ENCODE measurements at places on chromosomes 16 and 17. TPM values are rescaled to one million over a fixed set of nuclear protein-coding genes. Genes with fewer than 3 reads are reported as not detected.

GRCh38 chr16:66354034-66354909, 12.2 kb upstream of the CDH5 start:
- H3K36me3 ChIP-seq = no peaks in the 10 kb centered on the region
- no peak overlapping the region for H3K27ac ChIP-seq
- no peak overlapping the region for H3K4me3 ChIP-seq
- no peak for DNase-seq
- H3K27me3 ChIP-seq = no peaks in the 10 kb centered on the region

DNA sequence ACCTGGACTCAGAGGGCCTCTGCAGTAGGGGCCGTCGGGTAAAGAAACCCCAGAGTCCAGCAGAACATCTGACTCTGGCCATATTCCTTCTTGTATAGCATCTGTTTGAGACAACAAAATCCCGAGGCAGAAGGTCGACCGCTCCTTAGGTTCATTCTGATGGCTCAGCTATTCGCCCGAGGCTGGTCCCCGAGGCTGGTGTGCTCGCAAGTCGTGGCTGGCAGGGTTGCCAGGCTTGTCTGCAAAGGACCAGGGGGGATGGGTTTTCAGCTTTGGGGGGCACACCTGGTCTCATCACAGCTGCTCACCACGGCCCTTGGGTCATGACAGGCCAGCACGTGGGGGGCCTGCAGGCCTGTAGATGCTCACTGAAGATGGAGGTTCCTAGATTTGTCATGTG, 119.1 kb downstream of the BANP start:
- H3K4me1 ChIP-seq = peaks cover 5% of the 10 kb centered on the region
- no peaks in the 10 kb centered on the region for H3K27me3 ChIP-seq
- no peaks in the 10 kb centered on the region for H3K36me3 ChIP-seq
- no peak for DNase-seq

- peaks cover 18% of the 10 kb centered on the region for H3K36me3 ChIP-seq
- DNase-seq = no peak
- H3K27me3 ChIP-seq = no peaks in the 10 kb centered on the region
- H3K4me1 ChIP-seq = peaks cover 44% of the 10 kb centered on the region
- peak overlapping the region; percentile 98 for H3K4me3 ChIP-seq
- H3K27ac ChIP-seq = no peak overlapping the region
Observed at GRCh38 chr16:379961-380761, 1.6 kb downstream of the PGAP6 start.

- DNase-seq = no peak
- no peaks in the 10 kb centered on the region for H3K36me3 ChIP-seq
- peak overlapping the region; percentile 86 for H3K27ac ChIP-seq
Observed at GRCh38 chr17:83079766-83080578, 563 bp downstream of the METRNL start.

- no peak for DNase-seq
- H3K4me3 ChIP-seq = peak within 1 kb of the TSS; percentile 64
- no peaks in the 10 kb centered on the region for H3K27me3 ChIP-seq
- H3K4me1 ChIP-seq = peaks cover 20% of the 10 kb centered on the region
Observed at GRCh38 chr17:50507871-50508572, at the start of gene MYCBPAP. MYCBPAP (plus strand) TSS chr17:50508439; CDS start chr17:50508675, 236 bp downstream.

GRCh38 chr17:55664287-55664686, 58.4 kb downstream of the TMEM100 start:
- no peak overlapping the region for H3K4me3 ChIP-seq
- no peaks in the 10 kb centered on the region for H3K27me3 ChIP-seq
- H3K36me3 ChIP-seq = no peaks in the 10 kb centered on the region
- H3K27ac ChIP-seq = no peak overlapping the region
- DNase-seq = no peak

GRCh38 chr17:44608727-44609435, 47.4 kb upstream of the MEIOC start:
- no peaks in the 10 kb centered on the region for H3K36me3 ChIP-seq
- DNase-seq = no peak
- H3K4me1 ChIP-seq = peaks cover 12% of the 10 kb centered on the region
- H3K27me3 ChIP-seq = no peaks in the 10 kb centered on the region
- no peak overlapping the region for H3K4me3 ChIP-seq

DNA sequence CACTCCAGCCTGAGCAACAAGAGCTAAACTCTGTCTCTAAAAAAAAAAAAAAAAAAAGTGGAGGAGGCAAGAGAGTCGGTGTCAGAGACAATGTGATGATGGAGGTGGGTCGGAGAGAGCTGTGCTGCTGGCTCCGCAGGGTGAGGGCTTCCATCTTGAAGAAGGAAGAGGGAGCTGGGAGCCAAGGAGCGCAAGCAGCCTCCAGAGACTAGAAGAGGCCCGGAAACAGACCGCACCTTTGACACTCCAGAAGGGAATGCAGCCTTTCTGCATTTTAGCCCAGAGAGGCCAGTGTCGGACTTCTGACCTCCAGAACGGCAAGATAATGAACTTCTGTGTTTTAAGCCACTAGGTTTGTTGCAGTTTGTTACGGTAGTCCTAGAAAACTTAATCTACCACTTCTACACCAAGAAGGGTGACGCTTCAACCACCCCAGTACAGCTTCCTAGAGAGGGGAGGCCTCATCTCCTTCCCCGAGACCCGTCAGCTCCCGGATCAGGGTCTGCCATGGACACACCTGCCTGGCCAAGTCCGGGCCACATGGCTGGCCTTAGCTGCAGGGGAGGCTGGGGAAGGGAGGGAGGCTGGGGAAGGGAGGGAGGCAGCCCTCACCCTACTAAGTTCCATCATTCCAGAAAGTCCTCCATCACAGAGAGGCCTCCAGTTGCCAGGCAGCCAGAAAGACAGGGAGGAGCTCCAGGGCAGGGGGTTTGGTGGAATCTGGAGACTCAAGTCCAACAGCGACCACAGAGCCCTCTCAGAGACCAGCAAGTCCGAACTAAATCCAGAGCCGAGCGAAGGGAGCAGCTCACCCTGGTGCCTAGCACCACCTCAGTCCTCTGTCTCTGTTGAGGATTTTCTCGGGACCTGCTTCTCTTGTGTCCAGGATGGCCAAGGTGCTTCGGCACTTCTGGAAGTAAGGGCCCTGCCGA, 13.2 kb upstream of the RBFOX3 start:
- no peak overlapping the region for H3K4me3 ChIP-seq
- no peaks in the 10 kb centered on the region for H3K4me1 ChIP-seq
- no peaks in the 10 kb centered on the region for H3K36me3 ChIP-seq

- no peak overlapping the region for H3K27ac ChIP-seq
- H3K4me1 ChIP-seq = no peaks in the 10 kb centered on the region
- no peaks in the 10 kb centered on the region for H3K36me3 ChIP-seq
- DNase-seq = no peak
- H3K4me3 ChIP-seq = no peak overlapping the region
Observed at GRCh38 chr17:5786510-5786875, 202.2 kb upstream of the NLRP1 start.

GRCh38 chr17:34318474-34318873, 761 bp upstream of the CCL8 start:
- peaks cover 30% of the 10 kb centered on the region for H3K4me1 ChIP-seq
- H3K27ac ChIP-seq = no peak overlapping the region
- H3K4me3 ChIP-seq = no peak overlapping the region
- no peaks in the 10 kb centered on the region for H3K36me3 ChIP-seq
- no peak for DNase-seq

The NLRC3 gene
- total RNA-seq = 12.5 TPM

The OTOA gene
- not detected for total RNA-seq

The KCNG4 gene
- not detected for total RNA-seq

The SCIMP gene
- 2.2 TPM for total RNA-seq

The PROCA1 gene
- total RNA-seq = 1.5 TPM

The OR1E2 gene
- total RNA-seq = not detected

The SDK2 gene
- 1.7 TPM for total RNA-seq

The CNEP1R1 gene
- total RNA-seq = 20.4 TPM

The AOC3 gene
- total RNA-seq = 31.7 TPM

The GNG13 gene
- not detected for total RNA-seq

Measured in vagina (tissue), 2 donors.